ENCODE measurements at places on chromosomes 7 and 10. TPM values are rescaled to one million over a fixed set of nuclear protein-coding genes. Genes with fewer than 3 reads are reported as not detected.

The CRYGN gene
- polyA plus RNA-seq = 0.53 TPM

The CALHM1 gene
- polyA plus RNA-seq = not detected

The AS3MT gene
- 6.0 TPM for polyA plus RNA-seq

The PPIA gene
- 1,452 TPM for polyA plus RNA-seq

The EBLN1 gene
- polyA plus RNA-seq = not detected

The GNG11 gene
- 56.4 TPM for polyA plus RNA-seq

The AKR1C4 gene
- polyA plus RNA-seq = not detected

Data from ovary (tissue), 10 donors.